ENCODE measurements at places on chromosomes 13 and 19.

DNA sequence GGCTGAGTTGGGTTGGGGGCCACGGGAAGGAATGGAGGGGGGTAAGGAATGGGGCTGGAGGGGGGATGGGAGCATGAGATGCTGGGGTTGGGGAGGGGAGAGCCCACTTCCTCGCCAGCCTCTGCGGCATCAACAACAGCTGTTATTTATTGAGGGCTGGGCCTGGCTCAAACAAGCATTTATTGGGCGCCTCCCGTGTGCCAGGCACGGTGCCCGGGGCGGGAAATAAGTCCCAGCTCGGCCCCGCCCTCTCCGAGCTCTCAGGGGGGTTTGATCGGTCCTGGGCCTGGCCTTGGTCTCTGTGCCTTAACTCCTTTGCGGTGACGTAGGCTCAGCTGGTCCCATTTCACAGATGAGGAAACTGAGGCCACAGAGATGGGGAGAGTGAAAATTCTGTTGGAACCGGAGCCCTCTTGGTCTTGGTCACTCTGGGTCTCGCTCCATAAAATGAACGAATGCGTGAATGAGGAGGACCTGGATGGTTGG, 919 bp upstream of the ADAMTS10 start:
- DNase-seq: no peak

GRCh38 chr19:18675779-18676178, 7.7 kb upstream of the CRTC1 start:
- DNase-seq: no peak

GRCh38 chr19:12648088-12648487, 18.5 kb downstream of the MAN2B1 start:
- DNase-seq: no peak

DNA sequence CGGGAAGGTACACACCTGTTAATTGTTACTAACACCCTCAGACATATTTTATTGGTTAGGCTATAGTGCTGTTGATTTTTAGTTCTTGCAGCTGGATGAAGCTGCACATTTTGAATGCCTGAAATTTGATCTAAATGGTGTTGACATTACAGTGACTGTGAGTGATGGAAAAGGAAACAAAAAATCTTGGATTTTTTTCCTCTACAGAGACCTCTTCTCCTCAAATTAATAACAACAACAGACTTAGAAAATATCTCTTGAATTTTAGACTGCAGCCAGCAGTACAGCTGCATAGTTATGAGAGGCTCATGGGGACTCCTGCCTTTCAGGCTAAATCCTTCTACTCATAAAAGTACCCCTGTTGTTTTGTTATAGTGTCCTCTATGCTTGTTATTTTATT, 500.5 kb upstream of the SPRY2 start:
- no peak for DNase-seq

DNA sequence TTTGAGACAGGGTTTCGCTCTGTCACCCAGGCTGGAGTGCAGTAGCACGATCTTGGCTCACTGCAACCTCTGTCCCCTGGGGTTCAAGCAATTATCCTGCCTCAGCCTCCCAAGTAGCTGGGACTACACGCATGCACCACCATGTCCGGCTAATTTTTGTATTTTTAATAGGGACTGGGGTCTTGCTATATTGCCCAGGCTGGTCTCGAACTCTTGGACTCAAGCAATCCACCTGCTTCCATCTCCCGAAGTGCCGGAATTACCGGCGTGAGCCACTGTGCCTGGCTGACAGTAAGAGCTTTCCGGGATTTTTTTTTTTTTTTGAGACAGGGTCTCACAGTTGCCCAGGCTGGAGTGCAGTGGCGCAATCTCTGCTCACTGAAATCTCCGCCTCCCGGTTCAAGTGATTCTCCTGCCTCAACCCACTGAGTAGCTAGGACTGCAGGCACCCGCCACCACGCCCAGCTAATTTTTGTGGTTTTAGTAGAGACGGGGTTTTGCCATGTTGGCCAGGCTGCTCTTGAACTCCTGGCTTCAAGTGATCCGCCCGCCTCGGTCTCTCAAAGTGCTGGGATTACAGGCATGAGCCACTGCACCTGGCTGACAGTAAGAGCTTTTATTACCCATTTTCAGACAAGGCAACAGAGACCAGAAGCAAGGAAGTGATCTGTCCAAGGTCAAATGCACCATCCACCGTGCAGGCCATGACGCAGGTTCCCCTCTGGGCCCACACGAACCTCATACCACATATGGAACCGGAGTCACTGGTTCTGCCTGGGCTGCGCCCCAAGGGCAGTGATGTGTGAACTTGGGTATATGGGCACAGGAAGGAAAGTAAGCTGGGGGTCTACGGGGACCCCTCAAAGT, 21.0 kb downstream of the RFX1 start:
- no peak for DNase-seq

DNA sequence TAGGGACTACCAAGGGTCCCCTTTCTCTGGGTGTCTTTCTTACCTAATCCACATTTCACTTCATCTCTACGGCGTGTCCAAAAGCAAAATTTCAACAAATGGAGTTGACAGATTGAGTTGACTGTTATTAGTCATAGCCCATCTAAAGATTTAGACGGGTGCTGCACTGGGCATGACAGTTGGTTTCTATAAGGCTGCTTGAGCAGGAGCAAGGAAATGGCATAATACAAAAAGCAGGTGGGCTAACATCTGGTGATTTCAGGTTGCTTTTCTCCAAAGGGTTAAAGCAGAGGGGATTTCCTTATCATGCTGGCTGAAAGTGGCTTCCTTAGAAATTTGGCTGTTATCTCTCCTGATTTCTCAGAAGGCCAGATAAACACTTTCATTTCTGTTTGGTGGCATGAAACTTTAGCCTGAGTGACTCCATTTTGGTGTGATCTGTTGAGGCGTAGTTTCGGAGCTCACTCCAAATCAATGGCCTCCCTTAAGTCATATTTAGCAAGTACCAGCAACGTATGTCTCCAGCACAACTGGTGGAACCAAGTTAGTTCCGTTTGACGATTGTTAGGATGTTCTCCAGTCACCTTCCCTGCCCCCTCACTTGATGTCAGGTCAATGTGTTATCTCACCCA, 440.4 kb downstream of the FGF9 start:
- no peak for DNase-seq

- no peak for DNase-seq
These were observed 85.9 kb downstream of the GJA3 start for GRCh38 chr13:20074966-20075365.

GRCh38 chr13:46894568-46894967, 2.3 kb downstream of the HTR2A start:
- DNase-seq: no peak

DNA sequence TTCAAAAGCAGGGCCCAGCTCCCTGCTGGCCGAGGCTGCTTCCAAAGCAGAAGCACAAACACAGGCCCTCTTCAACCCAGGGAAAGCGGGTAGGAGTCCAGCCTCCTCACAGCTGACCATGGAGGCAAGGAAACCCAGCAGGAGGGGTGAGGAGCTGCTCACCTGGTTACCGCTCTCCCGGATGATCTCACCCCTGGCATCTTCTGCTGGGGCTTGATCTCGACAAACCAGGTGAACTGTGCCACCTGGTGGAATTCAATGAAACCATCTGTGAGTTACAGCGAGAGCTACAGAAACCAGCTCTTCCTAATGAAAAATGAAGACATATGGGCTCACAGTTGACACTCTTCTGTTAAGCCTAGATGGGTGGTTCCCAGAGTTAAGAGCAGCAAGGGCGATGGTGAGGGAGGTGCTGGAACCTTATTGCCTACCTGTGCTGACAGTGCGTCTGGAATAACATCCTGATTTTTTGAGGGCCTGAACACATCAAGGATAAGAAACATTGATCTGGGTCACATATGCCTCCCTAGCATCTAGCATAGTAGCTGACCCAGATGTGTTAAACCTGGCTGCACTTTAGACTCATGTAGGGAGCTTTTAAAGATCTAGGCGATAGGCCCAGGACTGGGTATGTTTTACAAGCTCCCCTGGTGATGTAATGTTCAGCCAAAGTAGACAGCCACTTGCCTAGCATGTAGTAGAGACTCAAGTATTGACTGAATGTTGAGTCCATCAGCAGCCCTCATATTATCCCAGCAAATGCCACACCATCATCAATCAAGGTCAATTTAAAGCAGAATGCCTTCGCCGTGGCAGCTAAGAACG, 6.1 kb downstream of the DHRS12 start:
- no peak for DNase-seq

- no peak for DNase-seq
These were observed 21.4 kb upstream of the ZNF181 start for GRCh38 chr19:34712395-34713261.

Data from left ventricle myocardium inferior (tissue), 1 donor.